ENCODE measurements at places on chromosomes 1 and 21. TPM values are rescaled to one million over a fixed set of nuclear protein-coding genes. Genes with fewer than 3 reads are reported as not detected.

DNA sequence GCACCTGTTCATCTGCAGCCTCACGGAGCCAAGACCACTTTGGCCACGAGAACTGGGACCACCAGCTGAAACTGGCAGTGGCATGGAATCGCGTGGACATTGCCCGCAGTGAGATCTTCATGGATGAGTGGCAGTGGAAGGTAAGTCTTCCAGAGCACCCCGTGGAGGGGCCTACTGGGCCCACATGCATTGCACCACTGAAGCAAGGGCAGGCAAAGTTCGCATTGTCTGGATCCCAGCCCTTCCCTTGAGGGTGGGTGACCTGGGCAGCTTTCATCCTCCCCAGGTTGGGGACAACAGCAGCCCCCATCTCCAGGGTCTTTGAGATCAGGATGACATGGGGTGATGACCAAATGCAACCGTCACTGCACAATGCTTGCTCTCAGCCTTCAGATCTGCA lies 37.5 kb downstream of the TRPM2 start:
- DNase-seq, result no peak

DNA sequence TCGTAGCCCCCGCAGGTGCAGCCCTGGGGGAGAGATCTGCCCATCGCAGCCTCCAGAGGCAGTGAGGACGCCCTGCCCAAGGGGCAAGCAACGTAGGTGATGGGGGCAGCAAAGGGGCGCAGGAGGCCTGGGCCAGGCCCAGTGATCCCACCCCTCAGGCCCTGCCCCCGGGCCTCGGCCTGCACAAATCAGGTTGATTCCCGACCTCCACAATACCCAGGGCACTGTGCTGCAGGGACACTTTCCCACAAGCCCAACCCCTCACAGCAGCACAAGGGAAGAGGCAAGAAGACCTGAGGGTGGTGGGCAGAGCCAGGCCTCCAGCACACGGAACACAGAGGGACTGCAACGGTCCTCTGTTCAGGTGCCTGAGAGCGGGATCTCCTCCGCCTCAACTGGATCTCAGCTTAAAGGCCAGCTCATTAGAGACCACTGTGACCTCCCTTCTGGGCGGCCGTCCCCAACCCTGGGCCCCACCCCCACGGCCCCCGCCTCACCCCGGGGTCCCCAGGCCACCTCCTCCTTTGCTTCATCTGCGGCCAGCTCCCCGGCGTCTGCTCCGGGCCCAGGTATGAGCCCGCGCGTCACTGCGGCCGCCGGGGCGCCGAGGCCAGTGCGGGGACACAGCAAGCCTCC lies 812 bp upstream of the ARF1 start:
- DNase-seq, result peak; percentile 30

DNA sequence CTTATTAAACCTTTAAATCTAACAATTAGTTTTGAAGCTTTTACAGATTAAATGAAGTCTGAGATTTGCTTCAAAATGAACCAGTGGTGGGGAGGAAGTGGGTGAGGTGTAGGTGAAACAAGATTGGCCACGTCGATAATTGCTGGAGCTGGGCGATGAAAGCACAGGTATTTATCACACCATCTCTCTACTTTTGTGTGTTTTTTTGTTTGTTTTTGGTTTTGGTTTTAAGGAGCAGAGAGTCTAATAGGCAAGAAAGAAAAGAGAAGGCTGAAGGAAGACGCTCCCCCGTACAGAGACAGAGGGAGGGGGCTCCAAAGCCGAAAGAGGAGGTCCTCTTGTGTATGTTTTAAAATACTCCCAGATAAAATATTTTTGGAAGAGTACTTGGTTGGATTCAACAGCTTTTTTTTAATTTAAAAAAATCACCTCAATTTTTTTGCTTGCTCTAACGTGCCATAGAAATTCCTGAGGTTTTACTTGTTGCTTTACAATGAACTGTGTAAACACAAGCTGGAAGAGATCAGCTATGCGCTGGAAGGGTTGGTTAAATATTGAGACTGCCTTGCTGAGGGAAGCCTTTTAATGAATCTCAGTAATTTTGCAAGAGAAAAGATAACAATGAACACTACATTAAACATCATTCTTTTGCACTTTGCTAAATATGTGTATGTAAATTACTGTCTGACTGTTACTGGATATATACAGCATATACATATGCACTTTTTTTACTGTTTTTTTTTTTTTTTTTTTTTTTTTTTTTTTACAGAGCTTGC lies 6.7 kb upstream of the LGALS8 start:
- no peak for DNase-seq

GRCh38 chr1:110555807-110556470 lies 37.0 kb upstream of the KCNA10 start:
- peak; percentile 52 for DNase-seq

DNA sequence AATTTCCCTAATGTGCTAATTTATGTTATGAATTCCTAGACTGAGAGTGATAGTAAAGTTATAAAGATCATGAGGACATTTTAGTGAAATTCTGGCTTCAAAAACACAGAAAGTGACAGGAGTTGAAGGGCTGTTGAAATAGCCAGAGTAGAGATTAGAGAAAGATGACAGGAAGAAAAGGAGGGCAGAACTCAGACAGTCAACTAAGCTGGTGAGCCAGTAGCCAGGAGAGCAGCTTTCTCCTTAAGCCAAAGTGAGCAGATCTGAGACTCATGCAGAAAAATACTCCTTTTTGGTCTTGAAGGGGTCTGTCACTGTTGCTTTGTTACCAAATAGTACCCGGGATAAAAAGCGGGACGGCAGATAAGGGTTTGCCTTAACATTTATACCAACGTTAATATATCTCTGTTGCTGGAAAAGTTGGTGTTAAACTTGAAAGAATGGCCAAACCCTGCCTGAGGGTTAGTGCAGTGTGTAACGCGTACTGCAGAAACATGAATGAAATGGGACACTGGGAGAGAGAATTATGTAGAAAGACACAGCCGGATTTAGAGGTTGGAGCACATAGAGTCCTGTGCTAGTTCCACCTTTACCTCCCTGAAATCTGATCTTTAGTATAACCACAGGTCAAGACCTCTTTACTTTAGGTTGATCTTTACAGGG lies 12.8 kb downstream of the AHCYL1 start:
- DNase-seq, result no peak

DNA sequence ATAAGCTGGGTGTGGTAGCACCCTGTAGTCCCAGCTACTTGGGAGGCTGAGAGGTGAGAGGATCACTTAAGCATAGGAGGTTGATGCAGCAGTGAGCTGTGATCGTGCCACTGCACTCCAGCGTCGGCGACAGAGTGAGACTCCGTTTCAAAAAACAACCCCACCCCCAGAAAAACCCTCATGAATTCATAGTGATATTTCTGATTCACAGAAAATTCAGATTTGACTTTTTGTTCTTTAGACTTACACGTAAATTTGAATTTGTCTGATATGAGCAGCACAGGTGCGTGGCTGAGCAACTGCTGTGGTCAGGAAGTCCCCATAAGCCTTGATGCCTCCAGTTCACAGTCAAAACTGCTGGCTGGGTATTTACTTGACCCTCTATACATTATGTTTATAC lies 10.0 kb upstream of the MORC3 start:
- no peak for DNase-seq

- no peak for DNase-seq
Observed at GRCh38 chr21:35504951-35505466, 455.9 kb upstream of the RUNX1 start.

DNA sequence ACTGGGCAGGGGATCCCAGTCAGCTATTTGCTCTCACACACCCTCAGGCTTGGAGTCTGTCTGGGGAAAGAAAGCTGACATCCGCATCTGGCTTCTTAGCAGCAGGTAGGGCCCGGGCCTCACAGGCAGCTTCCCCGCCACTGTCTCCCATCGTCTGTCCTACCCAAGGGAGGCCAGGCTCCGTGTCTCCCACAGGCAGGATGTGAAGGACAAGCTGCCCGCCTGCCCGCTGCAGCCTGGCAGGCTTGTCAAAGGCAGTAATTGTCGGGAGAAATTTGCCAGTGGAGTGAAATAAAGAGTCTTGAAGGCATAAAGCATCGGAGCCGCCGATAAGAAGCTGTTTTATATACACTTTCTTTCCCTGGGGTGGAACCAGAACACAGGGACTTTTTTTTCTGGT lies 44.0 kb upstream of the DISP3 start:
- DNase-seq, result no peak

DNA sequence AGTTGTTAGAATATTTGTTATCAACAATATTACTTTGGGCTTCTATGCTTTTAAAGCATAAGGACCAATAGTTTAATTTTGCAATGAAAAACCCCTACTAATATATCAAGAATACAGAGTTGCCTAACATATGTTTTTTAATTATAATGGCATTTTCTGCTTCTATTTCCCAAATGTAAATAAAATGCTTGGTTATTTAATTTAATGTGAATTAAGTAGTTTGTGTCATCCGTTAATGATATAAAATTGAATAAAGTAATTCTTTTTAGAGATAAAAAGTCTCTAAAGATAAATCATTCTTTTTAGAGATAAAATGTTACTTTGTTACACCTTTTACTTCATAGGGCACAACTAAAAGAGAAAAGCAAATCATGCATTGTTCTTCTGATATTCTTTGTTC lies 583.7 kb upstream of the ADGRL2 start:
- DNase-seq, result no peak

DNA sequence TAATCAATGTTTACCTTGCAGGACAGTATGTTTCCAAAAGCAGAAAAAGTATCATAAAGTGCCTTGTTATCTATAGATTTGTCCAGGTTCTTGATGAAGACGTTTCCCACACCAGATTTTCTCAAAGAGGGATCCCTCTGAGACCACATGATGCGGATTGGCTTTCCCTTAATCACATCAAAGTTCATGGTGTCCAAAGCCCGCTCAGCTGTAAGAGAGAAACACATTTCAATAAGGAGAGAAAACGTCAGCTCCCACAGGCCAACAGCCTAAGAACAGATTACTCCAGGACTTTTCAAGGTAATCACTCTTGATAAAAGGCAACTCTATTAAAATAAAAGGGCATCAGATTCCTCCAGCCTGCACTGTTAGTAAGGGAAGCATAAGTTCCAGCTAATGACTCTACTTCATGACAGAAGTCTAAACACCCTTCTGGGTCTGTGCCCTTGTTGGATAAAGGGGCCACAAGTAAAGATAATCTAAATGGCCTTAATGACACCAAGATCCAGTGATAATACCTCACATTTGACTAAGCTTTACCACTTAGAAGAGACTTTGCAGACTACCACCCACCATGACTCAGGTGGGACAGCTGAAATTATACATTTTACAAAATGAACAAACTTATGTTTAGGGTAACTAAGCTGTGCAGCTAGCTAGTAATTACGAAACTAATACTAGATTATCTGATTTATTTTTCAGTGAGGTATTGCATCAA lies 4.1 kb downstream of the PABPC4 start:
- DNase-seq, result no peak

DNA sequence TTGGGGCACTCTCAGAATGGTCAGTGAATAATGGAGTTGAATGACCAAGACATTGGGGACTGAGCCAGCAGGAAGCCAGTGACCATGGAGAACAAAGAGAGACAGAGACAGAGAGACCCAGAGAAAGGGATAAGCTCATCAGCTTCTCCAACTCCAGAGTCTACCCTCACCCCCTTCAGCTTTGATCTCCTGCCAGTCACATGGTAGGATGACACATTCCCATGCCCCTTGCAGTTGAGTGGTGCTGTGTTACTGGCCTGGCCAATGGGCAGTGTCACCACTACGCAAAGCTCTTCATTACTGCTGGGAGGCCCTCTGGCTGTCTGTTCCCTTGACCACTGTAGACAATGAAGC lies 643.5 kb downstream of the AJAP1 start:
- DNase-seq, result no peak

DNA sequence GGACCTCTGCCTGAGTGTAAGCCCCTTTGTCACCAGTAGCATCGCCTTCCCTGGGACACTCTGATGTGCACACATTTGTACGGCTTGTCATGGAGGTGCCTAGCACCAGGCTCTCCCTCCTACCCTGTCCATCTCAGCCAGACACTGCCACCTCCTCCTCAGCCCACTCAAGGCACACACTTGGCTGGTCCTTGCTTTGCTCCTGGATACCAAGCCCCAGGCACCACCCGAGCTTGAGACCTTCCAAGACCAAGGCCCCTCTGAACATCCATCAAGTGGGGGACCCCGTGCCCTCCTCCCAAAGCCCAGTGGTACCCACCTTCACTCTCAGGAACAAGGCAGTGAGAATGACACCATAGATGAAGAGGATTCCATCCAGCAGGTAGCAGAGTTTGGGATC lies 78.0 kb downstream of the CD247 start:
- DNase-seq, result no peak

DNA sequence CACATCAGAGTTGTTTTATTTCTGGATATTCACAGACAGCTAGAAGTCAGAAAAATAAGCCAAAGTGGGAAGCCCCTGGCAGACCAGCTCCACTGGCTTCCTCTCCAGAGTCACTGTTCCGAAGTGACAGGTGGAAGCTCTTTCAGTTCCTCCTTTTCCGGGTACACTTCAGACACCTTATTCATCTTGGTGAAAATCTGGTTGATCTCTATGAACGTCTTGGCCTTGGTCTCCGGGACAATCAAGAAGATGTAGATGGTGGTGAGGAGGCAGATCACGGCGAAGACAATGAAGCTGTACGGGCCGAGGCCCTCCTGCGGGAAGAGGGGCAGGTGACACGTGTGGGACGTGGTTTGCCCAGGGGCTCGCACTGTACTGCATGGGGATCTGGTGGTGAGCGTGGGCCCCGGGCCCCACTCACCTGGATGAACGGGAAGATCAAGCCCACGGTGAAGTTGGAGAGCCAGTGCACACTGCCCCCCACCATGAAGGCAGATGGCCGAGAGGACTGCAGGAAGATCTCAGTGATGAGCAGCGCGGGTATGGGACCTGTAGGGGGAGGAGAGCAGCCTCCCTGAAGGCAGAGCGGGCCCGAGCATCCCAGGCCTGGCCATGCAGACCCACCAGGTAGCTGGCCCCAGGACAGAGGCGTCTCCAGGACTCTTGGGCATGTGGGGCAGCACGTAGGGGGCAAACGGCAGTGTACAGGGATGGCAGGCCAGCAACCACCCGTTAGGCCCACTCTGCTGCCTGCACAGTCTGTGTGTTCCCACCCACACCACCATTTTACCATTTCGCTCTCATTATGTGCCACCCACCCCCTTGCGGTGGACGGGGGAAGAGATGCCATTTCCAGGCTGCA lies 11.5 kb upstream of the SLC2A7 start:
- no peak for DNase-seq

DNA sequence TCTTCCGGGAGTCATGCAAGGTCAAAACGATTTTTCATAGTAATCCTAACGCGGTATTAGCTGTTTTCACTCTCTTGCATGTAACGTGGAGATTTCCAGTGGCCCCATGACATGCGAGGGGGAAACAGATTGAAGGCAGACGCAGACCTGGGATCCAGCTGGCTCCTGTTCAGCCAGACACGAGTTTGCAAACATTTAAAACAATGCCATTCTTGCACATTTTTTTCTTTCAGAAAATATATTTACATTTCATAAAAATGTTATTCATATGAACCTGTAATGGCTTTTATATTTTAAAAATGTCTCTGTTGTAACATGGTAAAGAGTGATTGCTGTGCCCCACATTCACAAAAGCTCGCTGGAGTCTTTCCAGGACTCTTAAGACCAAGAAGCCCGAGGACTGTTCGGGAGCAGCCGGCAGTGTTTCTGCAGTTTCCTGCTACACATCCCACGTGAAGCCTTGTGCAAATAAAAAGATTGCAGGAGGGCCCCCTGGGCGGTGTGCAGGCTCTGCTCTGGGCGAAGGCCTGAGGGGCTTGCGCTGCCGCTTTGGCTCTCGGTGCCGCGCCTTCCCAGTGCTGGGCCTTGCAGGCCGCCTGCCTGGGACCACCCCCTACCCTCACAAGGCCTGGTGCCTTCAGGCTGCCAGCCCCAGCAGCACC lies 184.9 kb downstream of the DYRK1A start:
- peak; percentile 63 for DNase-seq

Gene LCE3E
- not detected for total RNA-seq

Gene KLHL12
- 46.5 TPM for total RNA-seq

Gene PRDM2
- total RNA-seq, result 7.9 TPM

Gene ADAM30
- not detected for total RNA-seq

Gene MANEAL
- 31.3 TPM for total RNA-seq

Gene VHLL
- not detected for total RNA-seq

Measured in G401 (cell line).